CD4-positive, alpha-beta memory T cell (primary cell): ENCODE measurements at places on chromosomes 3 and 15. TPM values are rescaled to one million over a fixed set of nuclear protein-coding genes. Genes with fewer than 3 reads are reported as not detected.

- DNase-seq, result peak; percentile 16
Observed at GRCh38 chr3:100073714-100074307, 40.5 kb downstream of the FILIP1L start.

DNA sequence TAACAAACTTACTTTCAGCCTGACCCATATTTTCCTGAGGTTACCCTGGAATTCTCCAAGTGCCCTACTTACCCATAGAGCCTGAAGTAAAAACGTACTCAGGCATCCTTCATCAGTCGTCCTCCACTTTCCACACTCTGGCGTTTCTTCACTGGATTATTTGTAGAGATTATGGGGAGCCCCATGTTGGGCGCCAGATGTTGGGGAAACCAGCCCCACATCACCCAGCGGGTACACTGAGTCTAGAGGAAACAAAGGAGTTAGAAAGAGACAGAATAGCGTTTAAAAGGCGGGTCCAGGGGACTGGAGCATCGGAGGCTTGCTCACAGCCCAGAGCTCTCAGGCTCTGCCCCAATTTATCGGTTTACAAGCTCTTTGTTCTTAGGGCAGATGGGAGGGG, 9.7 kb upstream of the SLC28A2 start:
- DNase-seq, result no peak

DNA sequence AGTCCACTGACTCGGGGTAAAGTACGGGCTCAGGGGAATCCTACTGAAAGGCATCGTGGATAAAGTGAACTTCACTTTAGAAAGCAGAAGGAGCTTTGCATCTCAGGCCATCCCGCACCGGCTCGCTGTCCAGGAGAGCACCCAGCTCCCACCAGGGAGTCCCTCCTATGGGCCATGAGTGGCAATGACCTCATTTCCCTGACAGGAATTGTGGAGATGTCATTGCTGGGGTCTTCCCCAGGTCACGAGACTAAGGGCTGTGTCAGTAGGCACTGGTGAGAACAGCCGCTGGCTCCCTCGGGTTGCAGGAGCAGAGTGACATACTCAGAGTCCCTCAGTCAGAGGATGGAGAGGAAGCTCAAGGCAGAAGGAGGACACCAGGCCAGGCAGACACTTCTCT, 97.3 kb downstream of the XXYLT1 start:
- no peak for DNase-seq

DNA sequence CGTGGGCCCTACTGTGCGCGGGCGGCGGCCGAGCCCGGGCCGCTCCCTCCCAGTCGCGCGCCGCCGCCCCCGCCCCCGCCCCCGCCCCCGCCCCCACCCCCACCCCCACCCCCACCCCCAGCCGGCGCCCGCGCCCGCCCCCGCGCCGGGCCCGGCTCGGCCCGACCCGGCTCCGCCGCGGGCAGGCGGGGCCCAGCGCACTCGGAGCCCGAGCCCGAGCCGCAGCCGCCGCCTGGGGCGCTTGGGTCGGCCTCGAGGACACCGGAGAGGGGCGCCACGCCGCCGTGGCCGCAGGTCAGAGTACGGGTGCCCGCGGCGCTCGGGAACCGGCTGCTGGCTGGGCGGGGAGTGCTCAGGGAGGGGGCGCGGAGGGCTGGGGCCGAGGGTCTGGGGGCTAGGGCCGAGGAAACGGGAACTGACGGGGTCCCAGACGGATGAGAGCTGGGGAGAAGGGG, 1.1 kb upstream of the PPARG start:
- DNase-seq, result no peak

DNA sequence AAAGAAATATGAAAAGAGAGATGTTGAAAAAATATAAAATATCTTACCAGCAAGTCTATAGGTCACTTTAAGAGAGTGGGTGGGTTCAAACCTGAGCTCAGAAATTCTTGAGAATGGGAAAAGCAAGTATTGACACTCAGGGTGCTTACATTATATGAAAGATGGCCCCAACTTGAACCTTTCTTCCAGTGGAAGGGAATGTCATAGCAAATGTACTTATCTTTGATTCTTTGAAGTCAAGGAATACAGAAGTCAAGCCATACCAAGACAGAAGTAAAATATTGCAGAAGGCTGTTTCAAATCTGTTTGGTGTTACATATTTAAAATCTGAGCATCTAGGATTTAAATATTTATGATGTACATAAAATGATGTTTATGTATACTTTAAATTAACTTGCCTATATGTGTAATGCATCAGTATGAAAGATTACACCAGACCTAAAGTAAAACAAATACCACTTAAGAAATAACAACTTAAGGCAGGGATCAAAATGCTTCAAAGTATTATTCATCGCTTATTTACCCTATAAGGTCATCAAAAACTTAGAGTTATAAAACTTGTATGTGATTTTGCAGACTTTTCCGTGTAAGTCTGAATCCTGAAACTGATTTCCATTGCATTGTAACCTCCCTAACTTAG, 8.7 kb downstream of the MME start:
- DNase-seq, result no peak

TMEM207 gene
- not detected for total RNA-seq

GRCh38 chr3:66723231-66723630, 222.4 kb upstream of the LRIG1 start:
- DNase-seq, result no peak
